ENCODE measurements at places on chromosomes 13 and 19.
A peak's percentile ranks its signal among the peaks of the same experiment; 100 is the strongest.

- DNase-seq: no peak
Measured at GRCh38 chr13:27466513-27466912, 16.1 kb upstream of the MTIF3 start.

GRCh38 chr19:38813323-38813722 is 578 bp upstream of the LGALS4 start:
- DNase-seq: no peak

DNA sequence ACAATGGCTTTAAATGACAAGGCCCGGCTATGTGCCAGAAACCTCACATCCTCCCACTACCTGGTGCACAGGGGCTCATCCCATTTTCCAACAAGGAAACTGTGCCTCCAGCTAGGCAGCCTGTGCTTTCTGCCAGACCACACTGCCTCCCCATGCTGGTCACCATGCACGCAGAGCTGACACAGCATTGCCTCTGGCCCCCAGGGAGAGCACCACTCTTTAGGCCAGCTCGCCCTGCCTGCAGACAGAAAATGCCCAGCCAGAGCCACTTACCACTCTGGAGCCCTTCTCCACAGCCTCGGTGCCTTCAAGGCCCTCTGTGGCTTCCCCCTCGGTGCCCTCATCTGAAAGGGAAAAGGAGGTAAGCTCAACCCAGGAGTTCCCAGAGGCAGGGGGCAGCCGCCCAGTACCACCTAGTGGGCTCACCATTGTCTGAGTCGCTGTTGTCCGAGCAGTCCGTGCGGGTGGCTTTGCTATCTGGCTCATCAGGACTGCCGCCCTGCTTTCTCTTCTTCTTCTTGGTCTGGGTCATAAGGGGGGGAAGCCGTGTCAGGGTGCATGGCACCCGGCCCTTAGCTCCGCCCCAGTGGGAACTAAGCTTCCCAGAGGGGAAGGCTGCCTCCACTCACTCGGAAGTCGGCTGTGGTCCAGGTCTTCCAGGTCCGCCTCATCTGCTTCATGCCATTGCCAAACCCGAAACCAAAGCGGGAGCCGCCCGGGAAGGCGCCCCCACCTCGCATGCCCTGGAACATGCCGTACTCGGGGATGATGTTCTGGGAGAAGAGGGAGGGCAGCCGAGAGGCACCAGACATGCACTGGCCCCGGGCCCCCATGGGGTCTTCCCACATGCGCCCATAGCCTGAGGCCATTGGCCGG is 18.0 kb downstream of the AKAP8L start:
- DNase-seq: no peak

DNA sequence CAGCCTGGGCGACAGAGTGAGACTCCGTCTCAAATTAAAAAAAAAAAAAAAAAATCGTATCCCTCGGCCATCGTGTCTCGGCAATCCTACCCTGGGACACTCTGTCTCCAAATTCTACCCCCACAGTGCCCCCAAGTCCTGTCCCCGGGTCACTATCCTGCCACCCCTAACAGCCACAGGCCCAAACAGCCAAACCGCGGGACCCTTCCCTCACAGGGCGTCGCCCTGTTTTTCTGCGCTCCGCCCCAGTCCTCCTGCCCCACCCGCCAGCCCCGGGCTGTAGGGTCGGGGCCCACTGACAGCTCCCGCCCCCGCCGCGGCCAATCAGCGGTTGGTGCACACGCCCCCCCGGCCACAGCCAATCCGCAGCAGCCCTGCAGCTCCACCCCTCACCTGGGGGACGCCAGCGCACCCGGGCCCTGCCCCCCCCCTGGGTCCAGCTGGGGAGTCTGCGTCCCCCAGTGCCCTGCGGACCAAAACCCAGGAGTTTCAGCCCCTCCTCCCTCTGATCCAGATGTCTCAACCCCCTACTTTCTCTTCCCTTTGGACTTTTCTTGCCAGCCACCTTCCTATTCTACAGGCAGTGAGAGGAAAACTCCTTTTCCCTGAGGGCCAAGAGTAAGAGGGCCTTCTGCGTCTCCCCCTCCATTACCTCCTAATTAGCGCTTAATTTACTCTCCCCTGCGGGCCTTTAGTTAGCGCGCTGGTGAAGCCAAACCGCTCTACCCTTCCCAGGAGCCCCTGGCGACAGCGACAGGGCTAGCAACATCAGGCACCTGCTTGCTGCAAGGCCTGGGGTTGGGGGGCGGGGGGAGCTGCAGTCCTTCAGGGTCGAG is 1.5 kb upstream of the BCAT2 start:
- DNase-seq: peak; percentile 38
